Mucosa of descending colon (tissue), 3 donors: ENCODE measurements at places on chromosomes 5 and 9. TPM values are rescaled to one million over a fixed set of nuclear protein-coding genes. Genes with fewer than 3 reads are reported as not detected.

- no peak for DNase-seq
Observed at GRCh38 chr9:36748322-36748899, 175.7 kb downstream of the MELK start.

- no peak for DNase-seq
Observed at GRCh38 chr9:33714989-33715388, 80.4 kb upstream of the PRSS3 start.

DNA sequence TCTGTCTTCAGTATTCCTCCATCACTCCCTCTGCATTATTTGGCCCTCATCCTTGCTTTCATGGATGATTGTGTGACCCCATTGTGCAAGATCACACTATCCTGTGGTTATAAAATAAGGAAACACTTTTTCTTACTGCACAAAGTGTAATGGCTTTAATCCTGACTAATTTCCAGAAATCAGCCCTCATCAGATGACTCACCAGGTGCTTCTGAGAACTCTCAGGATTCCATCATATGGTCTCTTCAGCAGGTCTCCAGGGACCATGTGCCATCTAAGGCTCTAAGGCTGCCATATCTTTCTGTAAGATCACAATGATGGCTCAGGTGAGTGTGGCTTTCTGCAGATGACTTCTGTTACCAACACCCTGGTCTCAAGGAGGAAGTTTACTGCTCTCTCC, 27.3 kb upstream of the FER start:
- no peak for DNase-seq

GRCh38 chr9:93532141-93532540, 44.2 kb upstream of the PHF2 start:
- DNase-seq, result no peak

The PDCD1LG2 gene
- 1.2 TPM for total RNA-seq

The SUSD3 gene
- 1.2 TPM for total RNA-seq
